Activated CD8-positive, alpha-beta memory T cell treated with anti-CD3 and anti-CD28 coated beads for 1 hour (primary cell): ENCODE measurements at places on chromosomes 11 and 22.

DNA sequence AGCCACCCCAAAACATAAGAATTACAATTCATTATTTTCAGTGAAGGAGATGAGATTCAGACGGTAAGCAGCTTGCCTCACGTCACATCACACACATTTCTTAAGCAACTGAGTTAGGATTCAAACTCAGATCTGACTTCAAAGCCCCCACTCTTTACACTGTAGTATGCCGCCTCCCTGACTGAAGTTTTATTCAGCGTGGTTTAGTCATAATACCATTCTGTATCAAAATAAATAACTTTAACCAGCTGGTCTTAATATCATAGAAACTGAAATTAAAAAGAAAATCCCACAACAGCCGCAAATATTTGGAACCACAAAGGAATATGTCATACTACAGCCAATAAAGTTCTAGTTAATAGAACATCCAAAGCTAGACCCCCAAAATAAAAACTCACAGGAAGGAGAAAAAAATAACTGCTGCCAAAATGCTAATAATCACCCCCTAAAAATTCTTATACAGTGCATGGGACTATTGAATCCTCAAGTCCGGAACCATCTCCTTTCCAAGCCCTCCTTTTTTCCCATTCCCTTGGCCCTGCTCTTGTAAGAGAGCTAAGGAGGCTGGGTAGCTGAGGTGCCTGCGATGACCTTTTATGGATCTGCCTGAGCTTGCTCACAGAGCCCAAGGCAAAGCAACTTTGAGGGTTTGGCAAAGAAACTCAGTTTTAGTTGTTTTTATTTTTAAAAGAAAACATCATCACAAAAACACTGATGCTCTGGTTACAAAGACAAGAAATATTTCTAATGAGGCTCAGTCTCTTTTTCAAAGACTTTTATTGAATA, 334.5 kb downstream of the TTC28 start:
- no peak for DNase-seq

DNA sequence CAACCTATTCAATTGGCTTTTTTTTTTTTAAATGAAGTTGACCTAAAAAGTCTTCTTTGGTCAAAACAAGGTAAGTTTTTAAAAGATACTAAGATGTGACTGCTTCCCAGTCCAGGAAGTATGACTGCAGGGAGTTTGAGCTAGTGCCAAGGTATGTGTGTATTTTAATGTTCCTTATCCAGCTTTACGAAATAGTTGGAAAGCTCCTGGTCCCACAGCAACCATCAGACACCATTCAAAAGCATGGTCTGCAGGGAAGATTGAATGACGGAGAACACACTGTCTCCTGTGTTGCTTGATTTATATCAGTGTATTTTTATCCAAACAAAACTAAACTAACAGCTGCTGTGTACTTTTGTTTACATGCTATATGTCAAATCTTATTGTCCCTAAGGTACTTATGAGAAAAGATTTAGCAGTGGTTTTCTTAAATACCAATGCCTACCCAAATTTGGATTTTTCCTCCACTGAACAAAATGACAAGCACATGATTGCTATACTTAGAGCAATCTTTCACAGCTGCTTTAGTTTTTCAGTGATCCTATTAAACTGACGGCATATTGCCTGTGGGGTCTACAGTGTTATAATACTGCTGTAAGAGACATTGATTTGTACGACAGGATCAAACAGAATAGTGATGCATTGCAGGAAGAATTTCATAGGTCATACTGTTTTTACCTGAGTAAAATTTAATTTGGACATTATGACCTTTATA, 122.9 kb downstream of the DCDC1 start:
- DNase-seq, result no peak

- DNase-seq, result no peak
These were observed 64.3 kb upstream of the ZC3H12C start for GRCh38 chr11:110028921-110029320.

DNA sequence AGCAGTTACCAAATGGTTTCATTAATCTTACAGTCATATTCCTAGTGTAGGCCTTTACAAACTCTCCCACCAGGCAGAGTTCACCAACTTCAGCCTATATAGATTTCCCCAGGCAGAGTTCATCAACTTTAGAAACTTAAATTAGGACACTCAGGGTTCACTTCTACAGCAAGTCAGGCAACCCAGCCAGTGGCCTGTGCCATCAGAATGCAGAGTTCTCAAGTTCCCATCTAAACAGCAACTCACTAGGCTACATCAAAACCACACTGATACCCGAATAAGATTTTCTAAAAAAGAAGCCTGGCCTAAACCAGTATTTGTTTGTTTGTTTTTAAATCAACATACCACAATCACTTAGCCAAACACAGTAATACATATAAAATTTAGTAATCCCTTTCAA, 33.7 kb downstream of the PICALM start:
- no peak for DNase-seq

GRCh38 chr22:22228421-22228820, 16.2 kb upstream of the VPREB1 start:
- DNase-seq, result no peak

- DNase-seq, result no peak
These were observed 3.4 kb downstream of the PARVA start for GRCh38 chr11:12380565-12381325.

- DNase-seq, result no peak
These were observed 1.1 kb downstream of the TTLL12 start for GRCh38 chr22:43185860-43186261.

DNA sequence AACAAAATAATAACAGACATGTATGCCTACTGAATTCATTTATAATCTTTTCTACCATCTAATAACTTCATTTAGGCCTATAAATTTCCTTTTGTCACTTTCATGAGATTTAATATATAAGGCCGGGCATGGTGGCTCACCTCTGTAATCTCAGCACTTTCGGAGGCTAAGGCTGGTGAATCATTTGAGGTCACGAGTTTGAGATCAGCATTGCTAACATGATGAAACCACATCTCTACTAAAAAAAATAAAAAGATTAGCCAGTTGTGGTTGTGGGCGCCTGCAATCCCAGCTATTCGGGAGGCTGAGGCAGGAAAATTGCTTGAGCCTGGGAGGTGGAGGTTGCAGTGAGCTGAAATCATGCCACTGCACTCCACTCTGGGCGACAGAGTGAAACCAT, 14.2 kb upstream of the NTM start:
- no peak for DNase-seq

DNA sequence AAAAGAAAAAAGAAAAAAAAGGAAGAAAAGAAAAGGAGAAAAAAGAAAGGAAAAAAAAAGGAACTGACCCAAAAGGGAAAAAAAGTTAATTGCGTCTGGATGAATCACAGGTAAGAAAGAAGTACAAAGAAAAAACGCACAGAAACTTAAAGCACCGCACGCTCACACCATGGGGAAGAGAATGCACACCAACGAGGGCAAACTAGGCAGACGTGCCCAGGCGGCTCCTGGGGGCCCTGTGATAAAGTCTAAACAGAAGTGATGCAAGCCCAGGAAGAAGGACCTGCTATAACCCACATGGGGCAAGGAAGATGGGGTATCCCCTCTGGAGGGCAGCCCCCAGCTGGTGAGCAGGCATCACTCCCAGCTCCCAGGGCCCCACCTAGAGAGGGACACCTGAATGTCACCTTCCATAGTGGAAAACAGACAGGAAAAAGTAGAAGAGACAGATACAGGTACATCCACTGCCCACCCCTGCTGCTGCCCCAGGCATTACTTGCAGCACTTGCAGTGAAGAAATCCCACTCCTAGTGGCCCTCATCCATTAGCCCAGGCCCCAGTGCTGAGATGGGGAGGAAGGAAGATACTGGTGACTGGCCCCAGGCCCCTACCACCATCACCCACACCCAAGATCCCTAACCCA, 28.9 kb downstream of the NAP1L4 start:
- no peak for DNase-seq

- DNase-seq, result peak; percentile 72
These were observed 17.0 kb upstream of the IL2RB start for GRCh38 chr22:37166675-37167066.

DNA sequence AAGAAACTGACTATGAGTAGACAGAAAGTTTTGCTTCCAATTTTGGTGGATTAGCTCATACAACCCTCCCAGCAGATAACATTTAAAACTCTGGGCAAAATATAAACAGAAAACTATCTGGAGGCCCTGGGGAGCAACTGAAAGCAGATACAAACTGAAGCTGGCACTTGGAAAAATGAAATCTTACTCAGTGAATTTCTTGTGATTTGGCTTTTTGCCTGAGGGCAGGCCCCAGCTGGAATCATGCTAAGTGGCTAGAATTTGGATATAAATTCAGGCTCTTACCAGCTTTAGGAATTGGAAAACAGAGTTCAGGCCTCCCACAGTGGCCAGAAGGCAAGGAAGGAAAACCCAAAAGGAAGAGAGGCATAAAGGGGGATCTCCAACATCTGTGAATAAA, 85.8 kb downstream of the EFCAB6 start:
- no peak for DNase-seq
